ENCODE measurements at places on chromosomes 12 and 14.

DNA sequence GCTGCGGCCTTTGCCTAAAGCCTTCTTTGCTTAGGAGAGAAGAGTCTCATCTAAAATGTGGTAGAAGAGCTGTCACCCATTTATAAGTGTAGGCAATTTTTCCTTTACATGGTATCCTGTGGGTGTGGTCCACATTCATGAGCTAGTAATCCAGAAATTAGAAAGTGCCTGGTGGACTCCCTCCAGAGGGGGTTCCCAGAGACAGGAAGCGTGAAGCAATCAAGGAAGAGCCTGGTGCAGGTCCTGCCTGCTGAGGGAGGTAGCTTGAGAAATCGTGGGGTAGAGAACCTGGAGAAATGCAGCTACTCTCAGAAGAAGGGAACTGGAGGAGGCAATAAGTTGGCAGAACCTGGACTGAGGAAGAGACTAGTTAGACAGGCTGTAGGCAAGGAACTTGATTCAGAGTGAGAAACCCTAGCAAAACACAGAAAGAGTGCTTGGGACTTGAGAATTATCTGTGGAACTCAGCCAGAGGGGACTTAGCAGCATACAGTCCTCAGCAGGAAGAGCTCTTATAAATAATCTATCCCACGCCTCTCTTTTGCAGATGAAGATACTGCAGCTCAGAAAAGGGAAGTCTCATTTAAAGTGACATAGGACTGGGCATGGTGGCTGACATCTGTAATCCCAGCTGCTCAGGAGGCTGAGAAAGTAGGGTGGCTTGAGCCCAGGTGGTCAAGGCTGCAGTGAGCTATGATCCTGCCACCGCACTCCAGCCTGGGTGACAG, 182.4 kb upstream of the CCND2 start:
- DNase-seq: no peak

- no peak for DNase-seq
These were observed 26.2 kb upstream of the TUNAR start for GRCh38 chr14:95850429-95850828.

- DNase-seq: no peak
These were observed 165.6 kb downstream of the SUDS3 start for GRCh38 chr12:118541934-118542333.

DNA sequence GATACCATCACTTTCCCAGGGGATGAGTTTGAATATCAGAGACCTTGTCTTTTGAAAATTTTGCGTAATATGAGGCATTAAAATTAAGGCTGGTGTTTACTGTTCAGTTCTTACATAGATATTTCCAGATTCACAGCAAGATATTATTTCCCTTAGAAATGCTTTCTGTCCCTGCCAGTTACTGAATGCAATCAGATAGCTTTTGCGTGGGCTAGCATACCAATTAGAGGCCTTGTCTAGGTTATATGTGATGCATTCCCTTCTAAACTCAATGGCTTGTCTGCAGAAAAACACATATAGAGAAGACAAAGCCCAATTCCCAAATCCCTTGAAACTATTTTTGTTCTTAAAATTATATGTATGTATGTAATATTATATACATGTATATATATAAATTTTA, 167.8 kb downstream of the RMST start:
- DNase-seq: no peak

DNA sequence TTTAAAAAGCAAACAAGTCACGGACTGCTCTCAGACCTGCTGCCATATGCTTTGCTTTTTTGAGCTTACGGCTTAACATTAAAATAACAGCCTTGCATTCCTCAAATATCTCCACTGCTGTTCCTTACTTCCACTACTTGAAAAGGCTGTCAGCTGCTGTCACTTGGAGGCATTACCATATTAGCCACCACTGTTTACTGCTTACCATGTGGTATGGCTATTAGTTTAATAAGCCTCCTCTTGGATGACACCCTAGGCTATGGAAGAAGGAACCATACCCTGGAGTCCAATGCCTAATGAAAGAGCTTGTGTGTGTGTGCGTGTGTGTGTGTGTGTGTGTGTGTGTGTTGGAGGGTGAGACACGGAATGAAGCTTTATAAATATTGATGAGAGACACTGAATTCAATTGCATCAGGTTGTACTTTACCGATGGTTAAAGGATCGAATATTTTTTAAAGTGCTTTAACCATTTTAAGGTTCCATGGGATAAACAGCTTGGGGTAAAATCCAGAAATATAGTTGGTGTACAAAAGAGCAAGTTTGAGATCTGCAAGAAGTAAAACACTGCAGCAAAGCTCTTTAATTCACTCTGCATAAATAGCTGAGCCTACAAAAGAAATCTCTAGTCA, 174.5 kb downstream of the TTC7B start:
- no peak for DNase-seq

DNA sequence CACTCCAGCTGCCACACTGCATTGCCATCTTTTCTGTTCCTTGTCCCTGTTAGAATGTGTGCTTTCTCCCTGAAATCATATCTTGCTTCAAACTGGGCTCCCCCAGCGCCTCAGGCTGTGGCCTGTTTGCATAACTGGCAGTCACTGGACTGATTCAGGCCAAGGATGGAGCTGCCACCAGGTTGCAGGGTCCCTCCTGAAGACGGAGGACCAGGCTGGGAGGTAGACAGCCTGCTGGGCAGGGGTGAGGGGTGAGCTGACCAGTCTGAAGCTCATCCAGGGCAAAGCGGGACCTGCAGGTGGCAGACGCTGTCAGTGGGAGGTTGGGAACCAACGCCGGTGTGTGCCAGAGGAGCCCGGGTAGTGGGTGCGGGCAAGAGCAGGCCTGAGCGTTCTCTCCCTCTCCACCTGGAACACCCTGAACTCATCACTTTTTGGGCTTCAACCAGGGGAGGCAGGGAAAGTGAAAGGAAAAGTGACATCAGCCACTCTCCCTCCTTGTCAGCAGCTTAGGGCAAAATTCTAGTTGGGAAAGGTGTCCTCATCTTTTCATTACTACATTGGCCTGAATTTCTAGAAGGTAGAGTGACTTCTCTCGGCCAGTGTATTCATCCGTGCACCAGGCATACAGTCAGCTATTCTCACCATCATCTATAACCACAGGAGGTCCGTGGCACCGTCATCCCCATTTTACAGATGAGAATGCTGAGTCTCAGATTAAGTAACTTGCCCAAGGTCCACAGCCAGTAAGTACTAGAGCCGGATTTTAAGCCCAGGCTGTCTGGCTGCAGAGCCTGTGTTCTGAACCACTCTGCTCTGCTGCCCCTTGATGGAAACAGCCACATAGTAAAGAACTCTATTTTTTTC, 219.1 kb downstream of the SLC41A2 start:
- DNase-seq: no peak

- no peak for DNase-seq
These were observed 150.1 kb downstream of the NTF3 start for GRCh38 chr12:5582018-5582417.

GRCh38 chr12:65825183-65825506, 862 bp downstream of the HMGA2 start:
- no peak for DNase-seq

GRCh38 chr14:91311284-91311662, 66.8 kb upstream of the GPR68 start:
- DNase-seq: no peak

- DNase-seq: no peak
These were observed 94.5 kb downstream of the TTC7B start for GRCh38 chr14:90721619-90722305.

DNA sequence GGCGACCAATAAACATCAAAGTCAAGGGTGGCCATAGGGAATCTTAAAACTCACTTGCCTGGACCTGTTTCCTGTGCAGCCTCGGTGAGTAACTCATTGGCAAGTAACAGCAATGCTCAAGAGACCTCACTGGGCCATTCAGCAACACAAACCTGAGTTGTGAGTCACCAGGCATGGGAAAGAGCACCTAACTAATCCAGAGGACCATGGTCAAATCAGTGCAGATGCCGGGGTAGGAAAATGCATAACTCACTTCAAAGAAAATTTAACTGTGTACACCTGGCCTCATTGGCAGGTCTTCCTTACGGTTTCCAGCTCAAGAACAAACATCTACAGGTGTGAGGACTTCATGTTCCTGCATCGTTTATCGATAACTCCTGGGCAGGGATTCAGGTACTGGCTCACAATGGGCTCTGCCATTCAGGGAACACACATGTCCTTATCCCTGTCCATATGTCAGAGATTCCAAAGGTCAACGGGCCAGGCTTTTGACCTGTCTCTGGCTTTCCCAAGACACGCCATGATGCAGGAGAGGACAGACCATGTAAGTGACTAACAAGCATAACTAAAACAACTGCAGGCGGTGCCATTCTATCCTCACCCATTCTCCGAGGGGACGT, 211.8 kb downstream of the ANO2 start:
- no peak for DNase-seq

DNA sequence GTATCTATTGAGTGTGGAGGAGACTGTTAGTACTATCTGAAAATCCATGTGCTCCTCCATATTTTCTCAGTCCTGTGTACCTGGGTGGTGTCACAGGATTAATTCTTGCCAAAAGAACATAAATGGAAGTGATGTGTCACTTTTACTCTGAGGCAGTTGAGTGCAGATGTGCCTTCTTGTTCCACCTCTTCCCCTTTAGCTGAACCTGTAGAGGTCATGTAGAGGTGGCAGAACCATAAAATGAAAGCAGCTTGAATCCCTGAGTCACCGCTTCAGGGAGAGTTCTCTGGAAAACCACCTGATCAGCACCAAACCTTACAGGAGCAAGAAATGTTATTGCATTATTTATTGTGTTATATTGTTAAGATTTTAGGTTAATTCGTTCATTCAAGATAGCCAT, 14.7 kb upstream of the SLC25A3 start:
- DNase-seq: no peak
